ENCODE measurements at places on chromosomes 4 and X. TPM values are rescaled to one million over a fixed set of nuclear protein-coding genes. Genes with fewer than 3 reads are reported as not detected.

Gene NSUN7
- total RNA-seq = 0.15 TPM

Gene PRRG3
- not detected for total RNA-seq

Gene TMEM129
- 24.0 TPM for total RNA-seq

Gene GPRASP1
- 2.4 TPM for total RNA-seq

Gene TMEM271
- total RNA-seq = not detected

Gene ARMCX1
- 0.14 TPM for total RNA-seq

Gene STATH
- not detected for total RNA-seq

Gene ADH7
- total RNA-seq = not detected

Gene CABS1
- total RNA-seq = not detected

Gene ODAM
- not detected for total RNA-seq

Gene NHS
- total RNA-seq = 1.5 TPM

Gene NMU
- not detected for total RNA-seq

Gene NAP1L5
- 3.8 TPM for total RNA-seq
